ENCODE measurements at places on chromosomes 7 and 10. TPM values are rescaled to one million over a fixed set of nuclear protein-coding genes. Genes with fewer than 3 reads are reported as not detected.

ITPRID1 gene
- total RNA-seq, result 3.0 TPM

TMEM176B gene
- total RNA-seq, result 30.4 TPM

PPP1R3C gene
- 1.1 TPM for total RNA-seq

CYP2C19 gene
- 7.8 TPM for total RNA-seq

OR9A2 gene
- not detected for total RNA-seq

PCBD1 gene
- 69.6 TPM for total RNA-seq

PKD2L1 gene
- not detected for total RNA-seq

FAM25G gene
- total RNA-seq, result not detected

RARRES2 gene
- total RNA-seq, result 111 TPM
